ENCODE measurements at places on chromosomes 6 and 20.

- DNase-seq, result no peak
Observed at GRCh38 chr6:143236151-143236798, 175.6 kb downstream of the AIG1 start.

DNA sequence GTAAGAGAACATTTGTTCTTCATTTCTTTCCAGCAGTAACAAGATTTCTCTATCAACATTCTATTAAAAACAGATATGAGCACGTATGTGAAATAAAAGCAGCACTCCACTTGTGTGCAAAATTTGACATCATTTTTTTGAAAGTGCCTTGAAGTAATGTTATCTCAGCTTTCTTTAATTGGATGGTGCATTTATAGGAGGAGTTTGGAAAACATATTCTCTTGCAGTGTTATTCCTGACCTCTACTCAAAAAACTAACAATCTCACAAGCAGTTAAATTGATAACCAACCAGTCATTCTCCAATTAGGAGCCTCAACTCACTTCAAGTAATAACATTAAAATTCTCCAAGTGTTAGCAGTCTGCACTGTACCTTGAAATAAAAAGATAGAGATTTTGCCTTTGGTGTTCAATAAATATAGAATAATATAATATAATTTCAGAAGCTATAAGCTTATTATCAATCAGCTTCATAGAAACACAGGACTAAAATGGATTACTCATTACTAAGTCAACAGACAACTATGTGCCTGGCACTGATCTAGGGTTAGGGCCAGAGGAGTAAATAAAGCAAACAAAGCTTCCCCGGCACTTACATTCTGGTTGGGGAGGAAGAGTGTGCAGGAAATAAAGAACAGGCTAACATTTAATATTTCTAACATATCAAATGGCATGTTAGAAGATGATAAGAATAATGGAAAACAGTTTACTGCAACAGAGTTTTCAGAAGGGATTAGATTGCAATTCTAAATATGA, 149.0 kb upstream of the SGK1 start:
- DNase-seq, result no peak

DNA sequence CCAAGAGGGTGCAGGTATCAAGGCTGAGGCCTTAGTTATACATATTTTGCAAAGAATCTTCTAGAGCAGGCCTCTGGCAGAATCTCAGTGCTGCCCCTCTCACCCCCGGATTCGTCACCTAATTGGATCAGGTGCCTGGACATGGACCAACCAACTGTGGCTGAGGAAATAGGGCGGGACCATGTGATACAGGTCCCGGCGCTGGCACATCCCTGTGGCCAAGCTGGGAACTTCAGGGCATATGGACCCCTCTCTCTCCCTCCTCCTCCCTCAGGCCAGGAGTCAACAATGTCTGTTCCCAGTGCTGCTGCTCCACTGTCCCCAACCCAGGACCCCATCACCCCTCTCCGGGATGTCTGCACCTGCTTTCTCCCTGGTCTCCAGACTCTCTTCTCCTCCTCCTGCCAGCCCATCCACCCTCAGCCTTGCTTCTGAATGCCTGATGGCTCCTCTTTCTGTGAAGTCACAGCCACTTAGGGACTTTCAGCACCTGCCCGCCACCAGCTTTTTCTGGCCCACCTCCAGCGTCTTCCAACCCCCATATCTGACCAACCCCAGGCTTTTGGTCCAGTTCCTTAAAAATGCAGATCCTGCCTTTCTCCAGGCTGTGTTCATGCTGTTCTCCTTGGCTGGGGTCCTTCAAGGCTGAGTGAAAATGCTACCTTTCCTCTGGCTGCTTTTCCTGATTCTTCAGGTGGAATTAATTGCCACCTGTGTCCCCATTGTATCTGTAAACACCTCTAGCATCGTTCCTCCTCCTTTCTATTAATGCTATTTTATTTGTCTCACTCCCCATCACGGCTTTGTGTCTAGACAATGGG, 19.0 kb upstream of the MLN start:
- DNase-seq, result no peak

DNA sequence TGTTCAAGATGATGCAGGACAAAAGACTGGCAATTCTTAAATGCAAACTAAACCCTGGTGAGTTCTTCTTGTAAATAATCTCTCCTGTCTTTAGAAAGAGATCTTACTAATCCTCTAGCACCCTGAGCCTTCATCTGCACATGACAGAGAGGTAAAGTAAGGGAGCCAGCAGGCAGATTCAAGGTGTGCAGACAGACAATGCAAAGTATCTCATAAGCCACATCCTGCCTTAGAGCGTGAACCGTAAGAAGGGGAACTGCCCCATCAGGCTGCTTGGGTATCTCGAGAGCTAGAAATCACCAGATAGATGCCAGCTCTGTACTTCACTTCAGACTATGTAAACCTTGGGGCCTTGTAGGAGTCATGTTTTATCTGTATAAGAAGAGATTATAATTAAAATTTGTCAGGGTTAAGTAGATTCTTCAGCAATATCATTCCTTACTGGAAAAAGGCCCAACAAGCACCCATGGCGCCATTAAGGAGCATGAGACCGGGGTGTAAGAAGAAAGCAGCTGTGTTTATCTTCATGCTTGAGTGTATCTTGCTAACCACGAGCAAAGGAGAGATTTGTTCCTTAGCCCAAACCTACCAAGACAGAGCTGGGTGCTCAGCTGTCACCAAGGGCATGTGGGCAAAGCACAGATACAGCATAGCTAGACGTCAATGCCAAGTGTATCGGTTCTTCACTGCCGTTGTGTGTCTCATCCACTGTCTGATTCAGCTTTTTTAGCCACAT, 24.4 kb downstream of the CNR1 start:
- DNase-seq, result no peak

- DNase-seq, result no peak
Observed at GRCh38 chr6:33925936-33926335, 122.1 kb upstream of the MLN start.

DNA sequence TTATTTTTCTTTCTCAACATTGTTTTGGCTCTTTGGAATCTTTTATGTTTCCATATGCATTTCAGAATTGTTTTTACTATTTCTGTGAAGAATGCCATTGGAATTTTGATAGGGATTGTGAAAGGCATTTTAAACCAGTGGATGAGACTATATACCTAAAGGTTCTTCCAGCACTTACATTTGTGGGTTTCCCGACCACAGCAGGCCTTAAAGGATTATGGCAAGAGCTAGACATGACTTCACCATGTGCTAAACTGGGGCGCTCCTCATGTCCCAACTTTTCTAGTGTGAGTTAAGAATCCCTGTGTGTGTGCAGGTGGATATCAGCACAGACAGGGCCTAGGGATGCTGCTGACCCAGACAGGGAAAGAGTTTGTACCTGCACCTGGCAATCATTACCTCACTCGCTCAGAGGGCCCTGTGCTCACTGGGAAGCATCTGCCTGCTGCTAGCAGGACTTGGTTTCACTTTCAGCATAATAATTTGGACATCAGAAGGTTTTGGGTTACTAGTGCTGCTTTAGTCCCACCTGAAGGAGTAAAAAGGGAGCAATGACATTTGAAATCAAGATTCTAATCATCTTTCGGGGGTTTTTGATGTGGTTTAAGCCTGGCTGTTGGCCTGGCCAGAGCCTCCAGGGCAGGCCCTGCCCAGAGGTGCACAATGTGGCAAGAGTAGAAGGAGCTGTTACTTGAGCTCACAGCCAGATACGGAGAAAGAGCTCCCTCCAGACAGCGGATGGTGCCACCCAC, 137.1 kb downstream of the CDC5L start:
- no peak for DNase-seq

- no peak for DNase-seq
Observed at GRCh38 chr6:36933102-36933501, 21.4 kb upstream of the PI16 start.

- DNase-seq, result no peak
Observed at GRCh38 chr20:16215041-16215440, 358.2 kb downstream of the KIF16B start.

DNA sequence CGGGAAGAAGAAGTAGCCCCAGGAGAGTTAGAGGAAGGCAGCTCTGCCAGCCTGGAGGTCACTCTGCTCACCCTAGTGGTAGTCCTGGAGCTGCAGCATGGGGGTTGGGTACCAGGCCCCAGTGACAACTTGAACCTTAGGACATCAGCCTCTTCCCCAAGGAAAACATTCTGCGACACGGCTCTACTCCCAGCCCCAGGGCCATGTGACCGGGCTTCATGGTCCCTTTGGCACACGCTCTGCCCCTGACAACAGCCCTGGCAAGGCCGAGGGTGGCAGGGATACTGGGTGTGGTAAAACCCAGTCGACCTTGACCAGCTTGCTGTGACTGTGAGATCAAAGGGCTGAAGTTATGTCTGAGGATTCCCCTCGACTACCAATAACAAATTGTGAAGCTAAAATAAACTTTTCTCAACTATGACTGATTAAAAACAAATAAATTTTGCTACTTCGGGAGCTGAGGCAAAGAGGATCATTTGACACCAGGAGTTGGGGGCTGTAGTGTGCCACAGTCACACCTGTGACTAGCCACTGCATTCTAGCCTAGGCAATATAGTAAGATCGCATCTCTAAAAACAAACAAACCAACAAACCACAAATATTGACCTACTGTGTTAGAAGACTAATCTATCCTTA, 24.4 kb upstream of the ARID1B start:
- DNase-seq, result no peak

GRCh38 chr6:40164345-40164755, 230.1 kb upstream of the MOCS1 start:
- no peak for DNase-seq

- DNase-seq, result no peak
Observed at GRCh38 chr6:108728826-108729225, 119.4 kb upstream of the ARMC2 start.

DNA sequence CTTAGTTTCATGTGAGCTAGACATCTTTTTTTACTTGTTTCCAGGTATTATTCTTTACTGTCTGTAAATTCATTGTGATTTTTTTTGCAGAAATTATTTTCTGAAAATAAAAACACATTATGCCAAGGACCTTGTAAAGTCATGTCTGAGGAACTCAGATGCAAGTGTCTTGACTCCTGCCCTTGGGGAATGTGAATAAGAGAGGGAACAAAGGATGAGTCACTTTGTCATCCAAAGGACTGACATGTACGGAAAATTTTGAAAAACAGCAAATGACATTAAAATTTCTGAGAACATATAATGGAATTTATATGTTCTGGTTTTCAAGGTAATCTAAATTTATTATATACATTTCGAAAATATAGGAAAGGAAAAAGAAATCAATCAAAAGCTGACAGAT, 660.4 kb downstream of the CD109 start:
- DNase-seq, result no peak

- DNase-seq, result no peak
Observed at GRCh38 chr6:113414511-113414910, 442.6 kb upstream of the MARCKS start.

- DNase-seq, result no peak
Observed at GRCh38 chr20:46031701-46032254, 2.8 kb downstream of the SLC12A5 start.

DNA sequence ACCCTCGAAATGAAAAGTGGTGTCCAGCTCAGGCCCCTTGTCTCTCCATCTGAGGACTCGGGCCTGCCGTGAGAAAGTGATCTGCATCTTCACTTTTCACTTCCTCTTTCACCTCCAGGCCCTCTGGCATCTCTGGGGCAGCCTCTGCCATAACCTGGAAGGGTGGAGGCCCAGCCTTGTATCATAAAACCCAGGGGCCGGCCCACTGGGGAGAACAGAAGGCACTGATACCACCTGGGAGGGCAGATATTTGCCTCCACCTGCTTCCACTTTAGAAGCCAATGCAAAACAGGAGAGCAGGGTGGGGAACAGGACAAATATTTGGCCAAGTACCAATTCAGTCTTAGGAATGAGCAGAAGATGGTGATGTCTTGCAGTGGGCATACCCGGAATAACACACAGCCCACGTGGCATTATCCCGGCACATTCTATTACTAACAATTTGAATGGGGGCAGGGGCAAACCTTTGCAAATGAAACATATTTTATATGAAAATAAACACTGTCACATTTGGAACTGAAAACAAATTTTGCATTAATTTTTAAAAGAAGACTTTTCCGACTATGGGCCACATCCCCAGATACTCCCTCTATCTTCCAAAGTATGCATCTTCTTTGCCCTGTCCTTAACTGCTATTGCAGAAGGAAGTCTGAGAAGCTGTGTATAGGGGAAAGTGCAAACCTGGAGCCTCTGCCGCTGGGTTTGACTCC, 69.2 kb upstream of the TBC1D7 start:
- DNase-seq, result no peak

DNA sequence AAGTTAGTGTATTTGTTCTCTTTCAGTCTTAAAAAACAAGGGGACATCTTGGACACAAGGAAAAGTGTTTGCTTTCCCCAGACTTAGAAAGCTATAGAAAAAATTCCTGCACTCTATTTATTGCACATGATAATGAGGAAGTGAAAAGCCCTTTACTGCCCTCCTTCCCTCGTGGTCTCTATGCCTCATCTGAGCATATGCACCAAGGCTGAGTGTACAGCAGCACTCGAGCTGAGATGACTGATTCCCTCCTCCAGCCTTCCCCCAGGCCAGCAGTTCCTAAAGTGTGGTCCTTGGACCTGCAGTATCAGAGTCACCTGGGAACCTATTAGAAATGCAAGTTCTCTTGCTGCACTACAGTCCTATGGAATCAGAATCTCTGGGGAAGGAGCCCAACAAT, 14.3 kb upstream of the LAMP5 start:
- no peak for DNase-seq

- no peak for DNase-seq
Observed at GRCh38 chr6:35400901-35401311, 51.2 kb upstream of the FANCE start.

DNA sequence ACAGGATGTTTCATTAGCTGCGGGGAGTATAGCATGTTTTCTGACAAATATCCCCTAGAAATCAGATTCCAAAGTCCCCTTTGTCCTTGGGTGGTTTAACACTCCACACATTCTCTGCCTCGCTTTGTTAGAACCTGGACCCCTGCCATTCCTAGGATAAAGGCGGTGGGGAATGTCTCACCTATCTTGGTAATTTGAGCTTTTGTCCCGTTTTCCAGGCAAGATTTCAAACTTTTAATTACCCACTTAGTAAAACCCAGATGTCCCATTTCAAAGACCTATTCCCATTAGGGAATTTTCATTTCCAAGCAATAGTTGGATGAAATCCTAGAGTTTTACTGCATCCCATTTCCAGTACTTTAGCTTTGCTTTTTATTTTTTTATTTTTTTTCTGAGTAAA, 501.0 kb upstream of the MAP3K7 start:
- DNase-seq, result no peak

DNA sequence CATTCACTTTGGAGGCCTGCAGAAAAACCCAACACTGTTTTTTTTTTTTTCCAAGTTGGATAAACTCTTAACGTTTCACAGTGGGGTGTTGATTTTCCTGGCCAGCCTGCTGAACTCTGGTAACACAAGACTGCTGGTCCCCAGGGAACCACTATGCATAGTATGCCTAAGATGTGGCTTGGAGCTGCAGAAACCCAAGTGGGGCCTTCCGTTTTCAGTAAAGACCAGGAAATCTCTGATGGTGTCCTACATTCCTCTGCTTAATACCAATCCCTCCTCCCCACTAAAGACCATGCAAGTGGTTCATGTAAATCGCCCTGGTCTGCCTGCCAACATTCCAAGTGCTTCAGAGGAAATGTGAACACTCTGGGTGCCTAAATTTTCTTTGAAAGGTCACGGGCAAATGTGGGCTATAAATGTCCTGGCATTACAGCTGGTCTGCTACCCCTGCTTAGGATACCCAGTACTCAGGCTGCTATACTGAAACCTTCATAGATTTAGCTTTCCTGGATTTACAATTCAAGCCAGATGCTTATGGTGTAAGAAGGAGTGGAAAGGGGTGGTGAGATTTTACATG, 615.4 kb downstream of the MAFB start:
- no peak for DNase-seq

- DNase-seq, result no peak
Observed at GRCh38 chr6:131362070-131362469, 211.0 kb upstream of the ARG1 start.
